ENCODE measurements at places on chromosomes 7 and 10.

DNA sequence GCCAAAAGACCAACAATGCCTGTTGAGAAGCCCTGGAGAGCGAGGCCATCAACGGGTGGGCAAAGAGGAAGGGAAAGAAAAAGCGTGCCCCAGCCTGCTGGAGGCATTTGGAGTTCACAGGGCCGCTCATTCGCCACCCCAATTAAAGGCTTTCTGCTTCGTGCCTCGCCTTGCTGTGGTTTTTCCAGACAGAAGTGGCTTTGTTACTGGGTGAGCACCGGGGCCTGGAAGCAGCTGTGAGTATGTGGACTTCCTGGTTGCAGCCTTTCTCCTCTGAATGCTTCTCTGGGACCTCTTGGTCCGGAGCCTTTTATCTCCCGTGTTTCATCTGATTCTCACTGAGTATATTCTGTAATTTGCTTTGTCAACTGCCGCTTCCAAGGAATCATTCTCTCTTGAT lies 118.1 kb upstream of the EGR2 start:
- DNase-seq: no peak

DNA sequence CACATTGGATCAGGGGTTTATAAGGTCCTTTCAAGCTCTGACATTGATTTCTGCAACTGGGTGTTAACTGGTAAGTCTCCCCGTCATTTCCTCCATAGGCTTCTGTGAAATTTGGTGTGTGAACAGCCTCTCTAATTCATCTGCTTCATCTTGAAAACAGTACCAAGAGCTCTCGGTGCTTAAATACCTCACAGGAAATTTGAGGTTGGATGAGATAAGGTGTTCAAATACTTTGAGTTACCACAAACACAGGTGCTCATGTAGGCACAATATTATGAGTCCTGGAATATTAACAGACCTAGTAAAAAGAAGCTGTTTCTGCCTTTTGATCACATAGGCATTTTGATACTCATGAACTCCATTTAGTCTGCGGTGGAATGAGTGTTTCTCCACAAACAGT lies 85.2 kb downstream of the RTKN2 start:
- peak; percentile 86 for DNase-seq

GRCh38 chr10:49631975-49632374 lies 18.1 kb downstream of the CHAT start:
- DNase-seq: no peak

DNA sequence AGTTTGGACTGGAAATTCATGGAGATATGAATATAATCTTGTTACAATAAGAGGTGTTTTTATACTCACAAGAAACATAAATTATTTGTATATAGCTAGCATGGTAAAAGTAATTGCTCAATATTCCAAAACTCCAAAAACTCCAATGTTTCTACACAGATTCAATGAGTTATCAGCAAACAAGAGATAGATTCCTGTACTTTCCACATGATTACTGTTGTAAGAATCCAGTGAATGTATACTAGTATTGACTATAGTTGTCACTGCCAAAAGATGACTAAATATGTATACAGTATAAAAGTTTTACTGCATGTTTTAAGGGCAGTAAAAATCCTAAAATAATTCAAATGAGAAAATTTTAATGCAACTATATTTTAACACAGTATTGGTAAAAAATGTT lies 10.7 kb downstream of the ATOH7 start:
- no peak for DNase-seq

- DNase-seq: no peak
These were observed 80.1 kb upstream of the PDCD4 start for GRCh38 chr10:110791541-110792073.

GRCh38 chr10:83539528-83540308 lies 599.6 kb upstream of the GHITM start:
- no peak for DNase-seq

DNA sequence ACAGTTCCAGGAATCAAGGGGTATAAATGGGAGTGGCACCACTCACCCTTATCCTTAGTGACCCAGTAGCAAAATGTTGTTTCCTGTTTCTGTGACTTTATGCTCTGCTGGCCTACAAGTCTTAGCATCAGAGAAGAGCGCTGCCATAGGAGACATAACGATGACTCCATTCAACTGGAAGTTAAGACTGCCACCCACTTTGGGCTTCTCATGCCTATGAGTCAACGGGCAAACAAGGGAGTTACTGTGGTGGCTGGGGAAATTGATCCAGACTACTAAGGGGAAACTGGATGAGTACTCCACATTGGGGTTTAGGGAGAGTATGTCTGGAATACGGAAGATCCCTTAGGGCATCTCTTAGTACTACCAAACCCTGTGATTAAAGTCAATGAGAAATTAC lies 40.6 kb upstream of the PIK3CG start:
- no peak for DNase-seq

GRCh38 chr10:88592906-88593305 lies 6.3 kb downstream of the LIPJ start:
- DNase-seq: no peak

DNA sequence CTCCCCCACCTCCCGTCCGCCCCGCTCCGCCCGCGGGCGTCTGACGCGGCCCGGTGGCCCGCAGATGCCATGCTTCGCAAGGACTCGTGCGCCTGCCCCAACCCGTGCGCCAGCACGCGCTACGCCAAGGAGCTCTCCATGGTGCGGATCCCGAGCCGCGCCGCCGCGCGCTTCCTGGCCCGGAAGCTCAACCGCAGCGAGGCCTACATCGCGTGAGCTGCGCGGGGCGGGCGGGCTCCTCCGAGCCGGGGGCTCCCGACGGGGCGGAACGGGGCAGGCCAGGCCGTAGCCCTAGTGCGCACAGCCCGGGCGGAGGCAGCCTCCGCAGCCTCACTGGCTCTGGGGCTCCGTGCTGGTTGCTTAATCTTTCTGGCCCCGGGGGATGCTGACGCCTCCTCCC lies 2.8 kb downstream of the ASIC3 start:
- DNase-seq: peak; percentile 58

- no peak for DNase-seq
These were observed 6.2 kb downstream of the AVL9 start for GRCh38 chr7:32501522-32501921.

DNA sequence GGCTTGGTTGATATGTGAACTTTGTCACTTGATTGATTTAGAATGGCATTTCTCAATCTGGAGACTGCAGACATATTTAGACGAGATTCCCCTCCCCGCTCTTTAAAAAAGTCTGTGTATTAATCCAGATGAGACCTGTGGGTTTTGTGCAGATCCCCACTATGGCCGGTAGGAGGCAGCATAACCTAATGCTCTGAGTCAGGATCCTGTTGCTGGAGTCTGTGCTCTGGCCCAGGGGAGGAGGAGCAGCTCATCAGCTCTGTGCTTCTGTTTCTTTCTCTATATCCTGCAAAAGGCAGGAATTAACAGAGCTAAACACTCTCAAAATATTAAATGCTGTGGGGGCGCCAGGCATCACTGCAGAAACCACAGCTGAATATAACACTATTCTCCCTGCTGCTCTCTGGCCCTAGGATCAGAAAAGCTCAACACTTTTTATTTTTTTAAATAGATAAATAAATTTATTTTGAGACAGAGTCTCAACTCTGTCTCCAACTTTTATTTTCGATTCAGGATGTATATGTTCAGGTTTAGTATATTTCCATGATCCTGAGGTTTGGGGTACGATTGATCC lies 23.9 kb upstream of the SEPHS1 start:
- DNase-seq: peak; percentile 83

- DNase-seq: peak; percentile 28
These were observed 1.2 kb downstream of the HIPK2 start for GRCh38 chr7:139776486-139777132.

GRCh38 chr7:149824748-149825566 lies 13.2 kb upstream of the ZNF862 start:
- DNase-seq: no peak

DNA sequence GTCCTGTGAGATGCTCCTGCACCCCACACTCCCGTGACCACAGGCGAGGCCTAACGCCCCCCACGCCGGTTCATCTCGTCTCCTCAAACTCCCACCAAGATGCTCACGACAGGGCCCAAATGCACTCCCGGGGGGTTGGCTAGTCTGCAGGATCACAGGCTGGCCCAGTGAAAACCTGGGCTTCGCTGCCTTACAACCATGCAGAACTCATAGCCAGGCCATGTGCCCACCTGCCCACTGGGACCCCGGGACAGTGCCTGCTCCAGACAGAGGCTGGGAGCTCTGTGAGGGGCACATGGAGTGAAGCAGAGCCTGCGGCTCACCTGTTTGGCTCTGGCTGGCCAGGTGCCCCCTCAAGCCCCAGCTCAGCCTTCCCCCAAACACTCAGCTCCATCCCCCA lies 9.4 kb upstream of the GPER1 start:
- DNase-seq: no peak

DNA sequence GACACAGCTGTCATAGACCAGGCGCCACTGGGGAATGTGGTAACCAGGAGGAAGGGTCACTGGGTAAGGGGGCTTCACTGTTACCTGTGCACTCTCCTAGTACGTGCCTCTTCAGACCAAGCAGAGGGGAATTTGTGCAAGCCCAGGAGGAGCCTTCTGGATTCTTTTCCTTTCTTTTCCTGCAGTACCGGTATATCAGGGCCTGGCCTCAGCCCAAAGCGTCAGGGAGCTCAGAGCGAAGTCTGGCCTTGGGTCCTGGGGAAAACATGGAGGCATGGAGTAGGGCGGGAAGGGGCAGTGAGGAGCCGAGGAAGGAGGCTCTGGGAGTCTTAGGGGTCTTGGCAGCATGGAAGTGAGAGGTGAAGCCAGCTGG lies 133.6 kb upstream of the GDF10 start:
- DNase-seq: no peak

GRCh38 chr7:43479042-43479441 lies 103.9 kb upstream of the STK17A start:
- no peak for DNase-seq

DNA sequence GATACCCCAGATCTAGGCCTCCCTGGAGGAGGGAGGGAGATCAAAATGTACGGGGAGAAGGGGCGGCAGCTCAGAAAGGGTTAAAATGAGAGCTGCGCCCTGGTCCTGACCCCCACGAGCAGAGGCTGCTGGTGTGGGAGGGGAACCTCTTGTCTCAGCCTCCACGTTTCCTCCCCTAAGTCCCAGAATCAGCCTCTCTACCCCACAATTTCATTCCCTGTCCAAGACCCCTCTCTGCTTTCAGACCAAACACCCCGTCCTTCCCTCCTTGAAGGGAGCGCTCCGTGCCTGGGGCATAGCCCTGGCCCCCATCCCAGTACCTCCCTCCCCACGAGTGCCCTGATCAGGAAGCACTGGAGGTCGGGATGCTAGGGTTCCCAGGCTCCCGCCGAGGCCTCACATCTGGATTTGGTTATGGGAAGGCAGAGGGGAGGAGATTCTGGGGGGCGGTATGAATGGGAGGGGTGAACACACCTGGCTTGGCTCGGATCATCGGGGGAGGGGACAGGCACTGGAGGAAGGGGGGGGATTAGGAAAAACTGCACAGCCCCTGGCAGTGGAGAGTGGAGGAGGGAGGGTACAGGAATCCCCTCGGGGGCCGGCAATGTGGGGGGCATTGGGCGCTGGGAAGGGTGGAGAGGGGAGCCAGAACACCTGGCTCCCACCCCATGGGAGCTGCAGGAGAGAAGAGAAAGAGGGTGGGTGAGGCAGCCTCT lies 2.7 kb downstream of the EPHB4 start:
- DNase-seq: no peak

DNA sequence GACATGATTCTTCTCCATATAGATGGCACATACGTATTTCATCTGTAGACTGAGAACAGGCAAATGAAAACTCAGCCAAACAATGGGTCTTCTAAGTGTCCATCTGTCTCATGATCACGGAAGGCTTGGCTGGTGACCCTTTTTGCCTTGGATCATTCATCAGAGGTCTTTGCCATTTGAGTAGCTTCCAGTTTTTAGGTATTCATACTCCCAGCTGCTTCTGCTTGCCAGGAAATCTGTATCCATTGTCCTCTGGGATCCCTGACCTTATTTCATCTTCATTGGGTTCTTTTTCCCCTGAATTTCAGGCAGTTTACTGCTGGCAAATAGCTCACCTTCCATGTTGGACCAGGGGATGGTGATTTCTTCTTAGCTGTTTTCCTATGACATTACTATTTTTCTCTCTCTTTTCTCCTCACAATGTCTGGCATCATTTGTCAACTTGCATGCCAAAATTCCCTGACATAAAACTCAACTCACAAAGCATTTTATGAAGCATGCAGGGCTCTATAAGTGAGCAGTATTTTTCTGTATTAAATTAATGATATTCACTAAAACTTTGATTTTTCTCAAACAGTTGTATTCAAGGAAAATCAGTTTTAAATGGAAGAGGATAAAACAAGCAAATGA lies 241.2 kb downstream of the DNAJB9 start:
- no peak for DNase-seq

- no peak for DNase-seq
These were observed 132.9 kb upstream of the PLXDC2 start for GRCh38 chr10:19683356-19683755.

DNA sequence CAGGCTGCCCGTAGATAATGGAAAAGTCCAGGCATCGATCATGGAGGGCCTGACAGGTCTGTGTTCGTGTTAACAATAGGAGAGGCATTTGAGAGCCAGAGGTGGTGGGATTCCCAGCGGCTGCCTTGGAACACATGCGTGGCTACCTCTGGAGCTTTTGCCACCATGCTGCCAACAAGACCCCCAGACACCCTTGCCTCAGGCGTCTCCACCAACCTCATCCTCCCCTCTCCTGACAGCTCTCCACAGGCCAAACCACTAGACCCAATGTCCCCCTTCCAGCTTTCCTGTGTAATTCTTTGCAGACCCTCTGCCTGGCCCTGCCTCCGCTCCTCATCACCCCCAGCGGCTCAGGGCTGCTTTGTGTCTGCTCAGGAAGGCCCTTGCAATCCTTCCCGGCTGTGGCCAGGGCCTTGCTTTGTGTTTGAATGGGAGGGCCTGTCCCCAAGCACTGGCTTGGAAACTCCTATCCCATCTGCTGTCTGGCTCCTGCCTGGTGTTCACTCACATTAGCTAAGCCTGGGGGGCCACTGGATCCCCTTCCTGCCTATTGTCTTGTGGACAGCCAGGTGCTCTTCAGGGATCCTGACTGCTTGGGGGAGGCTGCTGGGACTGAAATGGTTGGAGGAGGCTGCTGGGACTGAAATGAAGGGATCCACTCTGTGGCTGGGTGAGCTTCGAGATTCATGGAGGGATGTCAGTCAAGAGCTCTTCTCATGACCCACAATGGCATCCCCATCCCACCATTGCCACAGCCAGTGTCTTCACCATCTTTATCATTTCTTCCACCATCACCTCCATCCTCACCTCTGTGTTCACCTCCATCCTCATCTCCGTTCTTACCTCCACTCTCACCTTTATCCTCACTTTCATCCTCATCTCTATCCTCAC lies 60.8 kb upstream of the ELN start:
- DNase-seq: no peak

DNA sequence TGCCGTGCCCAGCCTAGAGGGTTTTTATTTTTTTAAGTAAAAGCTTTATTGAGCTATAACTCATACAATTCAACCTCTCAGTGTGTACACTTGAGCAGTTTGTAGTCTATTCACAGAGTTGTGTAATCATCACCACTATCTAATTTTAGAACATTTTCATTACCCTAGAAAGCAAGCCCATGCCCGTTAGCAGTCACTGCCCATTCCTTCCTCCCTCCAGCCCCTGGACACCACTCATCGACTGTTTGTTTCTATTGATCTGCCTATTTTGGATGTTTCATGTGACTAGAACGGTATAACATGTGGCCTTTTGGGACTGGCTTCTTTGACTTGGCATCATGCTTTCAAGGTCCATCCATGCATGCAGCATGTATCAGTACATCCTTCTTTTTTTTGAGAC lies 25.7 kb upstream of the SEC61A2 start:
- DNase-seq: no peak
